NCI-H2171 (cell line): ENCODE measurements at places on chromosomes 6 and 20.
A peak's percentile ranks its signal among the peaks of the same experiment; 100 is the strongest.

- no peak for DNase-seq
Observed at GRCh38 chr6:38127284-38127683, 307.8 kb downstream of the ZFAND3 start.

- DNase-seq, result no peak
Observed at GRCh38 chr6:2028457-2029038, 216.9 kb downstream of the GMDS start.

DNA sequence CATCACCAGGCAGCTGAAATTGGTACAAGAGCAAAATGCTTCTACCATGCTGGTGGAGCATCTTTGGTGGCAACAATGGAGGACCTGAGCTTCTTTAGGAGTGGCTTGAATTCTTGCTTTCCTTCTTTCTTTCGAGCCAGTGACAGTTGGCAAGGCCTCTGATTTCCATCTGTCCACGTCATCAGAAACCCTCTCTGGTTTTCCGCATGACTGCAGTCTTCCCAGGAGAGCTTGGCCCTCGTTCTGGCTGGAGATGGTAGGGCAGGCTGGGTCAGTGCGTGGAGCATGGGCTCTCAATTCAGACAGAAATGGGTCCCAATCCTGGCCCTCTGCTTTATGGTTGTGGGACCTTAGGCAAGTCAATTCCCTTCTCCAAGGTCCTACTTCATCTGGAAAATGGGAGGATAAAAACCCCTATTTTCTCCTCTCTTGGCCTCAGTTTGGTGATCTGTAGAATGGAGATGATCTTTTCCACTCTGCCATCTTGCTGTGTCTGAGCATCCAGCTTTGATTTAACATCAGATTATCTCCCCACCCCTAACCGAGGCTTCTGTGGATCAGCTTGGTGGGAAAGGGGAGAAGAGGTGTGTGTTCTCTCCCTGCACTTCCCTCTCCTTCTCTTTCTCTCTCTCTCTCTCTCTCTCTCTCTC lies 3.6 kb upstream of the BPIFB1 start:
- peak; percentile 34 for DNase-seq

GRCh38 chr6:139308936-139309603 lies 17.3 kb upstream of the TXLNB start:
- DNase-seq, result no peak

- no peak for DNase-seq
Observed at GRCh38 chr6:125271486-125272159, 30.1 kb downstream of the HDDC2 start.

- DNase-seq, result no peak
Observed at GRCh38 chr6:49676671-49677281, 36.6 kb downstream of the CRISP2 start.

GRCh38 chr6:63685446-63686379 lies 50.1 kb downstream of the PHF3 start:
- DNase-seq, result no peak

DNA sequence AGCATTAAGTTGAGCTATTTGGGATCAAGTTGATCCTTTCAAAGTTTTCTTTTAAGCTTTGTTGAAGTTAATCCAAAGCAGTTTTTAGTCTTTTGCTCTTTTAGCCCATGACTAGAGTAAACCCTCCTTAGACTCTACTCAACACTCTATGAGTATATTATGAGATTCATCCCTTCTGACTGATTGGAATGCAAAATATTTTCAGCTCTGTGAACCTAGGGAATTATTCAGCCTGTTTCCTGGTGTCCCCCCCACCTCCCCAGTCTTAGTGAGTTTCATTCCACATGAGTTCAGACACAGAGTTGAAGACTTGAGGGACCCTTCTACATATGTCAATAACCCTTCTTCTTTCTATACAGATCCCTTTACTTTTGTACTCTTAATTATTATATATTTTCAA lies 413.7 kb downstream of the RFPL4B start:
- DNase-seq, result no peak

DNA sequence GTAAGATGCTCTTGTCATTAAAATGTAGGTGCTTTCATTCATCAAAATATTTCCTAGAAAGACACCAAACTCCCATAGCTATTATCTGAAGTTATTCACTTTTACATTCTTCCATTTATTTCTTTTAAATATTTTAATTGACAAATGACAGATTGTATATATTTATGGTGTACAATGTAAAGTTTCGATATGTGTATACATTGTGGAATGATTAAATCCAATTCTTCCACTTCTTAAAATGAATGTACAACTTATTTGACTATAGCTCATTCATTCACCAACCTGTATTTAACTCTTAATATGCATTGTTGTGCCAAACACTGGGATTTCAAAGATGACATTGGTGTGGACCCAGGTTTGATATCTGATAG lies 41.0 kb downstream of the CCN2 start:
- no peak for DNase-seq

DNA sequence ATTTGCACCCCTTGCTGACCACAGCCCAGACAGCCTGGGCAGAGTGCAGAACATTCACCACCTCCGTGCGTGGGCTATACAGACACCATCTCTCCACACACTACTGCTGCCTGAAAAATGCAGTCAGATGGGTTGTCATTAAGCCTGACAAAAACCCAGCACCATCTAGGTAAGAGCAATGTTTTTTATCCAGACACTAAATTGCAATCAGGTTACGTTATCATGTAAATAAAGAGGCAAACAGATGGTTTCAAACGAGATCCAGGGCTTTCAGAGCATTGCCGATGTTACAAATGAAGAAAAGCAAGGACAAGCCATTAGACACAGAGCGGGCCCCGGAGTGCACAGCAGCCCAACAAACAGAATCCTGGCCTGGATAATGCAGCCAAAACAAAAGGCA lies 269.6 kb downstream of the PKHD1 start:
- no peak for DNase-seq

DNA sequence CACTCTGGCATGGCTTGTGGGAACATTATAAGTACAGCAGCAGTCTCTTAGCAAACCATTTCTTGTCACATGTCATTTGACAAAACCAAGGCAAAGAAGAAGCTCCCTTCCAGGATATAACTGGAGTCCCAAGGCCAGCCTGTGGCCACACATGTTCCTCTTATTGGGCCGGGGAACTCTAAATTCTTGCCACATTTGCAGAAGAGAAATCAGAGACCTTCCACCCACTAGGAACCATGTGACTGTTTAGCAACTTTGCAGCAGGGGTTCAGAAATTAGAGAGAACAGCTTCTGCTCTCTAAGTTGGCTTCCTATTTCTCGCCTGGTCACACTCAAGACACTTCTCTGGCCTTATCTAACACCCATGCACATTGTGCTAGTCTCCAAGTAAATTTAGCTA lies 20.4 kb upstream of the MEP1A start:
- no peak for DNase-seq

- no peak for DNase-seq
Observed at GRCh38 chr6:40760887-40761286, 173.7 kb upstream of the LRFN2 start.

GRCh38 chr6:129033581-129033980 lies 150.6 kb downstream of the LAMA2 start:
- no peak for DNase-seq
